Stimulated activated CD8-positive, alpha-beta memory T cell treated with anti-CD3 and anti-CD28 coated beads, Interleukin-7, amount 100 ng/mL, for 1 hour (primary cell): ENCODE measurements at places on chromosomes 1 and 21.

GRCh38 chr1:209927466-209927865, 10.6 kb upstream of the SYT14 start:
- no peak for DNase-seq

- DNase-seq, result no peak
Observed at GRCh38 chr1:94304553-94304952, 67.2 kb upstream of the ARHGAP29 start.

GRCh38 chr1:61125263-61125662, 42.9 kb downstream of the NFIA start:
- no peak for DNase-seq

- DNase-seq, result no peak
Observed at GRCh38 chr1:154813300-154813816, 56.7 kb downstream of the KCNN3 start.

GRCh38 chr1:148362626-148363438, 120.3 kb downstream of the PPIAL4G start:
- DNase-seq, result no peak

- DNase-seq, result no peak
Observed at GRCh38 chr1:228084325-228084724, 1.8 kb downstream of the ARF1 start.
